Calu3 (cell line): ENCODE measurements at places on chromosomes 16 and 17.
A peak's percentile ranks its signal among the peaks of the same experiment; 100 is the strongest.

DNA sequence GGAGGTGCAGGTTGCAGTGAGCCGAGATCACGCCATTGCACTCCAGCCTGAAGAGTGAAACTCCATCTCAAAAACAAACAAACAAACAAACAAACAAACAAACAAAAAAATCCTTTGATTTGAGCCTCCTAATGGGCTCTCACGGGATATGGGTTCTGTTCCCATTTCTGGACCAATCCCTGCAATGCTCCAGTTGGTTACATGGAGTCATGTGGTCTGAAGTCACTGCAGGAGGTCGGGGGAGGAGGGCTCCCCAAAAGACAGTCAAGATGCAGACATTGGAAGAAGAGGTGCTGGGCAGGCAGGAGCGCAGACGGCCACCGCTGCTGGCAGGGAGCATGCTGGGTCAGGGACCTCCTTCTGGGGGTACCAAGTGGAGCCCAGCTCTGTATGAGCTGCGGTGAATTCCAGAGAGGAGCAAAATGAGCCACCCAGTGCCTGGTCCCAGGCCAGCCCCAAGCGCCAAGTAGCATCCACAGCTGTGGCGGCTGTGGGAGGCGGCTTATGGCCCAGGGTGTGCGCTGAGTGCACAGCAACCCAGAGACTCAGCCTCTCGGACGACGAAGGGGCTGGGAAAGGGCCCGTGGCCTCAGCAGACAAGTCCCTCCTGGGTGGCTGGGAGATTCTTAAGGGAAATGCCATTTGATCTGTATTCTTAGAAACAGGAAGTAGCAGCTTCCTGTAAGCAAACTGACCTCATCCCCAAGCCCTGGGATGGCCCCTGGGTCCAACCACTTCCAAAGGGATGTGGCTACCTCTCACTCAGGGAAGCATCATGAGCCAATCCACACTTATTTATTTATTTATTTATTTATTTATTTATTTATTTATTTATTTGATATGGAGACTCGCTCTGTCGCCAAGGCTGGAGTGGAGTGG, 19.6 kb upstream of the ATP2A3 start:
- no peak for DNase-seq

DNA sequence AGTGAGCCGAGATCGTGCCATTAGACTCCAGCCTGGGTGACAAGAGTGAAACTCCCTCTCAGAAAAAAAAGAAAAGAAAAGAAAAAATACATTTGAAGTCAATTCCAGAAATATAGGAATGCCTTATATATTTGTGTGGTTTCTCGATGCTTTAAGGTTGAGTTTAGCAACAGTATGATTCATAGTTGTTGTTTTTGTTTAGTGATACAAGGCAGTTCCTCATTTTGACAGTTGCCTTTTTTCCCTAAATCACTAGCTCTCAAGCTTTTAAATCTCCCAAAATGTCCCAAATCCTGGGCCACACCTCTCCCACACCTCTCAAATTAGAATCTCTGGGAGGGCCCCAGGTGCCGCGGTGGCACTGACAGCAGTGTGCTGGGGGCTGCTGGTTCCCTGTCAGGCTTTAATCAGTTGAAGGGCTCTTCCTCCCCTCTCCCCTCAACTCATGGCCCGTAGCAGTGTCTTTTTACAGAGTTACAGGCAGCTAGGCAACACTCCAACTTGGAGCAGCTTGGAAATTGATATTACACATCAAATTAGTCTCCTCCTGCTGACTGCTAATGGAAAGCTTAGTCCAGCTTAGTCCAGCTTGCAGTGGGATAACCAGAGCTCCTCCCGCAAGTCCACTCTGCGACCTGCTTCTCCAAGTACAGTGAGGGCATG, 58.4 kb downstream of the EPN2 start:
- DNase-seq: no peak

DNA sequence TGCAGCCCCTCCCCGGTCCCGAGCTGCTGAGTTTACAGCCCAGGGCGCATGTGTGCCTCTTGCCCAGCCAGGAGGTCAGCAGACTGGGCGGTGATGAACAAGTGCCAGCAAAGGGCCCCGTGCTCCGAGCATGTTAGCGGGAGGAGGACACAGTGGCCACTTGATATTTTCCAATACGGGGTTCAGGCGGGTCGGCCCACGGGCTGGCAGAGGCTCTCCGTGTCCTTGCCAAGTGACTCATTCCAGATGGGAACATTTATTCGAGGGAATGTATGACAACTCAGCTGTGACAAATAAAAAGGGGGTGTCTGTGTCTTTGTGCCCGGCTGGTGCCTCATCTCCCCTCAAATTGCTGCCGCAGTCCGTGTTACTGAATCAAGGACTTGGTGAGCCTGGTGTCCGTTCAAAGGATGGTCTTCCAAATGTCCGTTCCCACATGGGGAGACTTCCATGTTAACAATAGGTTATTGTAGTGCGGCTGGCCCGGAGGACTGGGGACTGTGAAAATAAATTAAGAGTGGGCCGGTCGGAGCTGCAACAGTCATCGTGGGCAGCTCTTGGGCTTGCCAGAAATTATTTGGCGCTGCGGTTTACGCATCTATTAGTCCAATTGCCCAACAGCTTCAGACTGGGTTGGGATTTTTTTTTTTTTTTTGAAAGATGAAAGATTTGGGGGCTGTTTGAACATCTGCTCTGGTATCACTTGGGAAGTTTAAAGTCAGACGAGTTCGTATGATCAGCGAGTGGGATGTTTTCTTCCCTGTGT, 174.0 kb upstream of the CIBAR2 start:
- DNase-seq: no peak

GRCh38 chr17:77451894-77452852, 311.4 kb downstream of the SEC14L1 start:
- peak; percentile 52 for DNase-seq

GRCh38 chr17:31472137-31472536, 80.7 kb downstream of the RAB11FIP4 start:
- no peak for DNase-seq

GRCh38 chr17:73272906-73273218, 11.2 kb upstream of the CPSF4L start:
- no peak for DNase-seq

DNA sequence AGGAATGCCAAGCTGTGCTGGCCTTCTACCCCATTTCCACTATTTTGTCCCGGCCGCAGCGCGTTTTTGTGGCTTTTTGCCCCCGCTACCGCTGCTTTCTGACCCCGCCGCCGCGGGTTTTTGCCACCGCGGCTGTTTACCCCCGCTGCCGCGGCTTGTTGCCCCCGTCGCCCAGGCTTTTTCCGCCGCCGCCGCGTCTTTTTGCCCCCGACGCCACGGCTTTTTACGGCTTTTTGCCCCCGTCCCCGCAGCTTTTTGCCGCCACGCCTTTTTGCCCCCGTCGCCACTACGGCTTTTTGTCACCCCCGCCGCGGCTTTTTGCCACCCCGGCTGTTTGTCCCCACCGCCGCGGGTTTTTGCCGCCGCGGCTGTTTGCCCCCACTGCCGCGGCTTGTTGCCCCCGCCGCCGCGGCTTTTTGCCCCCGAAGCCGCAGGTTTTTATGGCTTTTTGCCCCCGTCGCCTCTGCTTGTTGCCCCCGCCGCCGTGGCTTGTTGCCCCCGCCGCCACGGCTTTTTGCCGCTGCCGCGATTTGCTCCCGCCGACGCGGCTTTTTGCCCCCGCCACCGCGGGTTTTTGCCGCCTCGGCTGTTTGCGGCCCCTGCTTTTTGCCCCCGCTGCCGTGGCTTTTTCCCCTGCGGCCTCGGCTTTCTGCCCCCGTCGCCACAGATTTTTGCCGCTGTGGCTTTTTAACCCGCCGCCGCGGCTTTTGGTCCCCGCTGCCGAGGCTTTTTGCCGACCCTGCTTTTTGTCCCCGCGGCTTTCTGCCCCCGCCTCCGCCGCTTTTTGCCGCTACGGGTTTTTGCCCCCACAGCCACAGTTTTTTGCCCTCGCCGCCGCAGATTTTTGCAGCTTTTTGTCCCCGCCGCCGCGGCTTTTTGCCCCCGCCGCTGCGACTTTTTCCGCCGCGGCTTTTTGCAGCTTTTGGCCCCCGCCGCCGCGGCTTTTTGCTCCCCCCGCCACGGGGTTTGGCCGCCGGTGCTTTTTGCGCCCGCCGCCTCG, 520.4 kb upstream of the WSB1 start:
- DNase-seq: no peak

GRCh38 chr16:58127634-58128033, 1.5 kb downstream of the CFAP20 start:
- no peak for DNase-seq

DNA sequence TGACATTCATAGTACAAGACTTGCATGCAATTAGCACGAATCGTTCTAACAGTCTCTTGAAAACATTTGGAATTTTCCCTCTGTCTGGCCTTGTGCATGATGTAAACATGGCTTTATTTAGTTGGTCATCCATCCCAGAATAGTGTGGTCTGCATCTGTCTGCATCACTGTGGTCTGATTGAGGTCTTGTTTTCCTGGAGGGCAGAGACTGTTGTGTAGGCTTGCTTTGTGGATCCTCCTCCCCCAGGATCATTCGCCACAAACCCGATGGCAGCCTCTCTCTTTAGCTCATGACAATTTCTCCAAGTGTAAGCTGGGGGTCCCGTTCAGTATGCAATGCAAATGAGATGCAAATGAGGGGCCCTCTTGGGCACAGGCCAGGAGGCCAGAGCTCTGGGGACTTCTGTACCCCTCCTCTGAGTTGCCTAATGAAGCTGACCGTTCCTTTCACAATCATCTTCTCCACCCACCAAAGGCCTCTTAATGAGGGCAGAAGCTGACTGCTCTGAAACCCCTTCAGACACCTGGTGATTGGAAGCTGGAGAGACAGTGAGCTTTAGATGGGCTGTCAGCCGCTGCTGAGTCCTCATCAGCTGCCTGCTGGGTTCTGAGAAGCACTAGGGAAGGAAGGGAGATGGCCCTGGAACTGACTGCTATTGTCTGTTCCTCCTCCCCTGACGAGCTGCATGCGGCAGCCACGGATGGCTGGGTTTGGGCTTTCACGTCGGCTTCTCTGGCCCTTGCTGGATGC, 201.2 kb upstream of the CACNG3 start:
- no peak for DNase-seq

DNA sequence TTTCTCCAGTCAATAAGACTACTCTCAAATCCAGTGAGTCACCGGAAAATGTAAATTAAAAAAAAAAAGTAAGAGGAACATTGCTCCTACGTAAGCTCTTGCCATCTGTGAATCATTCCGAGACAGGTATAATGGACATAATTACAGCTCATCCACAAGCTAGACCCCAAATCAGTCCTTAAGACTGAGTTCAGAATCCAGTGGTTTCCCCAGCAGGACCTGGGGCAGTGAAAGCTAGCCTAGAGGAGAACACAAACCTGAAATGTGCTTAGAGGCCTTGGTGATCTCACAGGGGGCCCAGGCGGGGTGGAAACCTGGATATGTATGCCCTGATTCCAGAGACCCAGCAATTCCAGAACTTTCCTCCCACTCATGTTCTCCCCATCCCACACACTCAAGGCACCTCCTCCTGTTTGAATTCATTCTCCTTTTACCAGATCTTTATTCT, 132.0 kb downstream of the COPRS start:
- DNase-seq: no peak

DNA sequence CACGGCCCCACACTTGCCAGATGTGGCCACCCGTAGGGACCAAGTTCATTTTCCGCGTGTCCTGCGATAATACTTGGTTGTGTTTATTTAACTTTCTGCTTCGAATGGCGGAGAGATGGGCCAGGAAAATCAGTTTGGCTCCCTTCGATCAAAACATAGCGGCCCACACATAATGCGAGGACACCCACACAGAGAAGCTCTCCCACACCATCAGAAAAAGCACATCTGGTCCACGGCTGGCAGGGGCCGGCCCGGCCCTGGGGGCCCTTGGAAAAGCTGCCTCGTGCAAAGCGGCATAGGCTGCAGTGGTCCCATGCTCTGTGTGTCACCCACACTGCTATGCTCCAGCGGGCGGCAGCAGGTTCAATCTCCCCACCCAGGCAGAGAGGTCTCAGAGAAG, 46.9 kb downstream of the ZNF423 start:
- DNase-seq: no peak

GRCh38 chr16:14241631-14242030, 170.5 kb downstream of the MRTFB start:
- no peak for DNase-seq

- no peak for DNase-seq
Observed at GRCh38 chr16:10992112-10992511, 47.7 kb downstream of the CLEC16A start.

- DNase-seq: no peak
Observed at GRCh38 chr16:80883159-80883642, 78.8 kb upstream of the CDYL2 start.

DNA sequence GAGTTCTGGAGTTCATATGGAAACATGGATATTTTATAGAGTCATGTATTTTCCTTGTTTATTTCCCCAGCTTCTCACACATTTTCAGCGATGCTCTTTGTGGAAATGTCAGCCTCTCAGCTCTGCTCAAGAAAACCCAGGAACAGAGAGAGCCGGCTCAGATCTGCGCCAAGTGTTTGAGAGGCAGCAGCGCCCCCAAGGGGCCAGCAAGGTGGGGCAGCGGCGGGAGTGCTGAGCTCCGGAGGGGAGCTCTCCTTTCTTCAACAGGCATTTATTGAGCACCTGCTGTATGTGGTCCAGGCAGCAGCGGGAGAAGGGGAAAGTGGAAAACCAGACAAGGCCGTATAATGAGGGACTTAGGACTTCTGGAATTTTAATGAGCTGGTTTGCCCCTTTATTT, 421.1 kb upstream of the C16orf82 start:
- DNase-seq: no peak

DNA sequence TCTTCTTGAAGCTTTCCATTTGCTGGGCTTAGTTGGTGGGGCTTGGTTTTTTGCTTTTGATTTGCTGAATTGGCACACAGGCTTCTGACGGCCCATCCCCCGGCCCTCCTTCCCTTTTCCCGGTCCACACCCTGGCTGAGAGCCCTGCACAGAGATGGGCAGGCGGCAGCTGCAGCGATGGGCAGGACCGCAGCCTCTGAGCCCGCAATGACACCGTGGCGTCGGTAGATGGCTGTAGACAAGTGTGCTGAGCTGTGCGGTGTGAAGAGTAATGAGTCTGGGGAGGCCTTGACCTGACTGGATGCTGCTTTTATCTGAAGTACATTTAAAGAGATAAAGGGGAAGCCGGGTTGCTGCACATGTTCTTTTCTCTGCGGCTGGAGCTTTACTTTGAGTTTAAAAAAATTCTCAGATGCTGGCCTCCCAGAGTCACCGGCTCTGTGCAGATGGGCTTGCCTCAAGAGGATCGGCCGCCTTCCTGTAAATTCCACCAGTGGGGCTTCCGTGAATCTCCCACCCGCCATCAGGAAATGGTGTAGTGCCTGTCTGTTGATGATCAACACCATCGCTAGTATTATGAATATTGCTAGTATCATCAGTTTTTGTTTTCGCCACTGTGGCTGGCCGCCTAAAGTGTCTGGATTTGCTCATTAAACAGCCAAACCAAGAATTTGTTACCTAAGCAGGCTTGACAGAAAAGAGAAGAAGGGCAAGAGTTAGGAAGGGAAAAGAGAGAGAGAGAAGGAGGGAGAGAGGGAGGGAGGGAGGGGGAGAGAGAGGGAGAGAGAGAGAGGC, 245.6 kb upstream of the RBFOX1 start:
- peak; percentile 2 for DNase-seq
